GM12892 (cell line): ENCODE measurements at places on chromosomes 3 and 15.

- DNase-seq = no peak
Observed at GRCh38 chr3:42591811-42592210, 1.2 kb downstream of the SS18L2 start.

DNA sequence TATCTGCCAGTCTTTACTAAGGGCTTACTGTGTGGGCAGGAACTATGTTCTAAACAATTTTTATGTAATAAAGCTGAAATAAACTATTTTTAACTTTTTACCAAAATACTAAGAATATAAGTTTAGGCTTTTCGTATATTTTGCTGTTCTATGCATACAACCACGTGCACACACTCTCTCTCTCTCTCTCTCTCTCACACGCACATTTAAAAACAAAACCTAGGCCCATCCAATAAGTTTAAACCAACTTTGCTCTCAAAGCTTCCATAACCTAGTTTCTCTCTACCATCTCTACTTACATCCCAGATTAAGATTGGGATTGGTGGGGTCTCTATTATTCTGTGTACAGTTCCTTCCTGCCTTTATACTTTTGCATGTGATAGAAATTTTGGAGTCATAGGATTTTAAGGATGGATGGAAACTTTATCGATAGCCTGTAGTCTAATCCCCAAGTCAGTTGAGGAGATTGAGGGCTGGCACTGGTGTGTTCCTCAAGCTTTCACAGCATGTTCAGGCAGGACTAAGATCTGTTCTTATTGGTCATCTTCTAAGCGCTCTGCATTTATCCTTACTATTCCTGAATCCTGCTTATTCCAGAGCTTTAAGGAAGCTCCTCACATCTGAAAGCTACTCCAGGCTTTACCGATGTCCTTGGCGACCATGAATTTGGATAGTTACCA is 1.8 kb downstream of the GPR171 start:
- DNase-seq = no peak

GRCh38 chr3:142213298-142213697 is 12.1 kb downstream of the GK5 start:
- no peak for DNase-seq

DNA sequence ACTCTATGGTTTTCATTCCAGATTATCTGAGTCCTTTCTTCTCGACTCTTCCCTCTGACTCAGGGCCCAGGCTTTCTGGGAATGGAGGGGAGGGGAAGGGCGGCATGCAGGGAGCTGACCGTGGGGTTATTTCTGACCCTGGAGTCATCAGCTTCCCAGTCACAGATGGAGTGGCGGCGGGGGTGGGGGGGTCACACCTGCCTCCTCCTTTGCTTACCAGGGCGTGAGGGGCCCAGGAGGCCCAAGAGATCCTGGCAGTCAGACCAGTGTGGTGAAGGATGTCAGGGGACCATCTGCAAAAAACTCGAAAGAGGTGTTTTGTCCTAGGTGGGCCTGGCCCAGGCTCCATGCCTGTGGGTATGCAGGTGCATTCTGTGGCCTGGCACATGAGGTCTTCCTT is 996 bp upstream of the XIRP1 start:
- no peak for DNase-seq

GRCh38 chr3:46628901-46629369 is 16.6 kb downstream of the FAM240A start:
- no peak for DNase-seq

DNA sequence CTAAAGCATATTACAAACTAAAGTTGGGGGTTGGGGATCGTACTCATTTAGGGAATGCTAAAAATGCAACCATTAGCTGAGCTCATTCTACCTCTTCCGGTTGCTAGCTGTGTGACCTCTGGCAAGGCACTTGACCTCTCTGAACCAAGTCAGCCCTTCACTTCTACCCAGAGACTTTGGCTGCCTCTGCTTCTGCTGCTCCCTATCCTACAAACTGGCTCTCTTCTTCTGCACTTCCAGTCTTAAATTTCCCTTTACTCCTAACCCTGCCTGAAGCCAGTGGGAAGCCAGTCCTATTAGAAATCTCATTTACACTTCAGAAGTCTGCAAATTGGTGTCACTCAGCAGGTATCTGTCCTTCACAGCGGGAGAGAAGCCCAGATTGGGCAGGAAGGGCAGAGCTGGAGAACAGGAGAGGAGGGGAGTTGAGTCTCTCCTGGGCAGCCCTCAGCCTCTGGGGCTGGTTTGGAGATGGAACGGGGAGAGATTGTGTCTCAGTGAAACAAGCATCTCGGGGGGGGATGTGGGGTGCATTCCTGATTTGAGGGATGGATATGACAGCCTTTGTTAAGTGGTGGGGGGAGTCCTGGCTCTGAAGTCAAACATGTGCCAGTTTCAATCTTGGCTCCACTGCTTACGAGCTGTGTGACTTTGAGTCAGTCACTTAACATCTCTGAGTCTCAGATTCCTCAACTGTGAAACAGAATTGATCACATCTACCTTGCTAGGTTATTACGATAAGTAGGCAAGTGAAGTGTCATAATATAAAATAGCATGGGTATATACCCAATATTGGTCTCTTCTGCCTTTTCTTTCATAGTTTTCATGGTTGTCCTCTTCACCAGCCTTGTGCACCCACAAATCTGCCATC is 7.8 kb upstream of the AEN start:
- DNase-seq = no peak

GRCh38 chr3:158167737-158168557 is 58.1 kb downstream of the RSRC1 start:
- DNase-seq = no peak

GRCh38 chr3:52704611-52705437 is 767 bp downstream of the GLT8D1 start:
- DNase-seq = no peak
